ENCODE measurements at places on chromosomes 12 and 14.

DNA sequence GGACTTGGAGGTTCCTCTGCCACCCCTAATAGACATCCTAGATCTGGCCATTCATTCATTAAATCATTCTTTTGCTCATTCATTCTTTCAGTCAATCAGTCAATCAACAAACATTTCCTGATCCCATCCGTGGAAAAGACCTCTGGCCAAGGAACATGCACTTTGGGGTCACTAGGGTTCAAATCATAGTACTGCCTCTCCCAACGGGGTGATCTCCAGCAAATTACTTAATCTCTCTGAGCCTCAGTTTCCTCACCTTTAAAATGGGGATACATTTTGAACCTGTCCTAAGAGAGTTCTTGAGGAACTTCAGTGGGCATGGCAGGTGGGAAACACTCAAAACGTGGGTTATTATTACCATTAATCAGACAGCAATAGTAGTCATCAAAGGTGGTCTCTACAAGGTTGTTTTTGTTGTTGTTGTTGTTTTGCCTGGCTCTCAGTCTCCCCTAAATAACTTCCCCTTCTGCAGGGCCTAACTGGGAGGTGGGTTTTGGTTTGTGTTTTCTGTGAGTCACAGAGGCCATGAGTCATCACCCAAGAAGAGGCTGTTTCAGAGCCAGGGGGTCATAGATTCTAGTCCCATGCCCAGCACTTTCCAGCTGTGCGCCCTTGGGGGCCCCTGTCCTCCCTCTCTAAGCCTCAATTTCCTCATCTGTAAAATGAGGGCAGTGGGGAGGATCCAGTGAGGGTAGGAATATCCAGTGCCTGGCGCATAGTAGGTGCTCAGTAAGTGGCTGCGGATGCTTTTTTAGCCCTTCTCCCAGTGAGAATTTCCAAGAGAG is 16.9 kb upstream of the FAM222A start:
- no peak for DNase-seq

DNA sequence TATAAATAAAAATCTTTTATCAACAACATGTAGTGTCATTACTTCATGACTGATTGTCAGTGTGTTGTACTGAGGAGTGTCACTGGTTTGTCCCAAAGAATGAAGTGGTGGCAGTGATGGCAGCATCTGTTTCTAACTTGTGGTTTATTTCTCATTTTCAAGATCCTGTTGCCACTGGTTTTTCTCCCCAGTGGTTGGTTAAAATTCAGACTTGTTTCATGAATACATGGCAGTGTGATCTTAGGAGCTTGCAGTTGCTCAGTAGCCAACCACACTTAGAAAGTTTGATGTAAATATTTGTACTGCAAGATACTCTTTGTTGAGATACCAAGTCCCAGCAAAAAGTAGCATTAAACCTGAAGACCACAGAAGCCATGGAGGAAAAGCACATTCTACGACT is 69.8 kb downstream of the PLEKHA5 start:
- no peak for DNase-seq

DNA sequence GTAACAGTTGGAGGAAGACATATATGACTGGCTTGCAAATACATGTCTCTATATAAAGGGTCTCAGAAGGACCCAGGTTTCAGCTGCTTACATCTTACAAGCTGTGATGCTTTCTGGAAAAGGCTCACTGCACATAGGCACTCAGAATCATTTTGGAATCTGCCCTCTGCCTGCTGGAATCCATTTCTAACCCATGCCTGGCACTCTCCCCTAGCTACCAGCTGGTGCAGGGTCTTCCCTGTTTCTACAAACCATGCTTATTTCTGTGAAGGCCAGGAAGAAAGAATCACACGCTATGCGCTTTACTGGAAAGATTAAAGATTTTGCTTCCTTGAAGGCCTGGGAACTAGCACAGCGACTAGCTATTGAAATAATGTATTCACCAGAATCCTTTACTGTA is 151.3 kb downstream of the DICER1 start:
- DNase-seq: no peak

DNA sequence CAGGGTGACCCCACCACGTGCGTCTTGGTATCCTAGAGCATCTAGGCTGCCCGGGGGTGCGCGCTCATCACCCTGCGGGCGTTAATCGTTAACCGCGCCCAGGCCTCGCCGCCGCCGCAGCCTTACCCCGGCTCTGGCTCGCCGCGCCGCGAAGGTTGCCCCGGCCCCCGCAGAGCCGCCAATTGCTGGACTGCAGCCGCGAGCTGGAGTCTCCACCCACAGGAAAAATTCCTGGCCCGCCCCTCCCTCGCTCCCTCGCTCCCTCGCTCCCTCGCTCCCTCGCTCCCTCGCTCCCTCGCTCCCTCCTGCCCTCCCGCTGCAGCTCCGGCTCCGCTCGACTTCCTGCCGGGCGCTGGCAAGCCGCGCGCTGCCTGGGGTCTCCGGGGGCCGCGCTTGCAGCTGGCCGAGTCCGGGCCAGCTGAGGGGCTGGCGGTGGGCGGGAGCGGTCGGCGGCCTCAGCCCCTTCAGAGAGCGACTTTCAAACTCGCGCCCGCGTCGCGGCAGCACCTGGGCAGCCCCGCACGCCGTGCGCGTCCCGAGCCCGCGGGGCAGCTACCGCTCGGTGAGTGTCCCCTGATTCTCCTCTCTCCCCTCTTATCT is at the start of gene PLEKHG3:
Gene PLEKHG3, plus strand, starts transcription at position 282 of the 600 bp plus-strand sequence. CDS start 23,208 bp downstream, outside the sequence.
- peak; percentile 72 for DNase-seq

DNA sequence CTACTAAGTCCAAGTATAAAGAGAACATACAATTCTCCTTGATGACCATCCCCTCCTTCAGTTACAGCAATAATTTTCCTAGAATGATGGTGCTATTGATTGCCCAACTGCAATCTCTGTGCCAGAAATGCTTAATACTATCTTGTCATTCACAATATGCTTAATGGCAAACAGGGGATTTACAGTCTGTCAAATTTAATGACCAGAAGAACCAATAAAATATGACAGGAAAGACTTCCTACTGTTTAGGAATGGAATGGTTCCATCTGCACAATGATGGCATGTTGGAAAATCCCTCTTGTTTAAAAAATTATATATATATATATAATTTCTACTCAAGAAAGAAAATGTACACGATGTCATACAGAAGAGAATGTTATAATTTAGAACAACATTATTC is 623.2 kb downstream of the CCER1 start:
- no peak for DNase-seq

GRCh38 chr12:53734425-53734824 is 7.2 kb upstream of the CALCOCO1 start:
- DNase-seq: no peak

GRCh38 chr12:104345234-104346066 is 41.9 kb downstream of the EID3 start:
- DNase-seq: no peak

DNA sequence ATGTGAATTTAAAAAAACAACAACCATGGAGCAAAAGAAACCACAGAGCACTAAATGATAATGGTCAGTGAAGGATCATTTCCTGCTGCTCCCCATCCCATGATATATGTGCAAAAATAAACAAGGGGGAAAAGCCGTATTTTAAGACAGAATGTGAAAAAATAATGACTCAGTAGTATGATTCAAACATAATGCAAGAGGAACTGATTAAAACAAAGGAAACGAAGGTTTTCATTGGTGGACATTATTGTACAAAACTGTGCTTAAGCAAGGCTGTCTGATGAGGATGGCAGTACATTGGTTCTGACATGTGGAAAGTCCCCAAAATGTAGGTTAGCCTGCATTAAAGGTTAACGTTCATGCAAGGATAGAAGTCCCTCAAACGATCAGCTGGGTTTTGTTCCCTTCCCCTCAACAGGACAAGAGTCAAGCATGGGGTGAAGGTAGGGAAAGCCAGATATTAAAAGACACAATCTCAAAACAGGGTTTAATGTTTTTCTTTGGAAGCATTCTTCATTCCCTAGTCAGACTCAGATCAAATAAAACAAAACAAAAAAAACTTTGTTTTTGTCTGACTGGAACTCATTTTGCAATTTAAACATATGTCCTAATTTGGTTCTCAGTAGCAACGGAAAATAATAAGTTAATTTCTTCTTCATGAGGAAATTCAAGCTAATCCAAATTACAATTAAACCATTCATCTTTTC is 26.3 kb upstream of the PTGDR start:
- no peak for DNase-seq

All from NCI-H524 (cell line).